ENCODE measurements at places on chromosomes 2 and 18. TPM values are rescaled to one million over a fixed set of nuclear protein-coding genes. Genes with fewer than 3 reads are reported as not detected.

DNA sequence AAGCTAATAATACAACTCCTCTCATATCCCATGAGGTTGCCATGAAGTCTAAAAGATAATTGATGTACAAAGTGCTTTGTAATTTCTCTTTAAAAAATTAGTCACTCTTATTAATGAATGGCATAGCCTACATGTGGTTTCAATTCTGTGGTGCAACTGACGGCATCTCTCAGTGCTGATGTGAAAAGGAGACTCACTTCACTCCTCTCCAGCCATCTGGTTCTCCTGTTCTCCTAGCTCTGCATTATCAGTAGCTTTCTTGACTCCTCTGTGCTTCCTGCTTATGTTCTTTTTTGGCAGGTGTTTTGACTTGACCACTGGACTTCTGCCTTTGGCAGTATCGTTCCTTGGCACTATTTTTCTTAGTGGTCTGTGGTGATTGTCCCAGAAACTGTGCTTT, 134.9 kb upstream of the ZFP36L2 start:
- no peak for DNase-seq

DNA sequence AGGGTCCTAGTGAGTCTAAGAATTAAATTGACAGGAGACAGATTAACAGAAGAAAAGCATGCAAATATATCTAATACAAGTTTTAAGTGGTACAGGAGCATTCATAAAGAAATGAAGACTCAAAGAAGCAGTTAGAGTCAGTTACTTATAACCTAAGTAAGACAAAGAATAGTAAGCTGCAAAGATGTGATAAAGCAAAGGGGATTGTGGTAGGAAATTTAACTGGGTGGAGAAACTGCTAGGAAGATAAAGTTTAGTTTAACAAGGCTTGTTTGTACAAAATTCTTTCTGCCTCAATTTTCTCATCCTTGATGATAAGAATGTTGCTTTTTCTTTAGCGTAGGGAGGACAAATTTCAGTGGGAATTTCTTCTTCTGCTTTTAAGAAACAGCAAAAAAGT, 35.5 kb upstream of the ST6GAL2 start:
- no peak for DNase-seq

GRCh38 chr2:164620873-164621763, at the start of gene GRB14:
GRB14 (minus strand) TSS chr2:164621482; CDS start chr2:164621309, 173 bp downstream.
- no peak for DNase-seq

DNA sequence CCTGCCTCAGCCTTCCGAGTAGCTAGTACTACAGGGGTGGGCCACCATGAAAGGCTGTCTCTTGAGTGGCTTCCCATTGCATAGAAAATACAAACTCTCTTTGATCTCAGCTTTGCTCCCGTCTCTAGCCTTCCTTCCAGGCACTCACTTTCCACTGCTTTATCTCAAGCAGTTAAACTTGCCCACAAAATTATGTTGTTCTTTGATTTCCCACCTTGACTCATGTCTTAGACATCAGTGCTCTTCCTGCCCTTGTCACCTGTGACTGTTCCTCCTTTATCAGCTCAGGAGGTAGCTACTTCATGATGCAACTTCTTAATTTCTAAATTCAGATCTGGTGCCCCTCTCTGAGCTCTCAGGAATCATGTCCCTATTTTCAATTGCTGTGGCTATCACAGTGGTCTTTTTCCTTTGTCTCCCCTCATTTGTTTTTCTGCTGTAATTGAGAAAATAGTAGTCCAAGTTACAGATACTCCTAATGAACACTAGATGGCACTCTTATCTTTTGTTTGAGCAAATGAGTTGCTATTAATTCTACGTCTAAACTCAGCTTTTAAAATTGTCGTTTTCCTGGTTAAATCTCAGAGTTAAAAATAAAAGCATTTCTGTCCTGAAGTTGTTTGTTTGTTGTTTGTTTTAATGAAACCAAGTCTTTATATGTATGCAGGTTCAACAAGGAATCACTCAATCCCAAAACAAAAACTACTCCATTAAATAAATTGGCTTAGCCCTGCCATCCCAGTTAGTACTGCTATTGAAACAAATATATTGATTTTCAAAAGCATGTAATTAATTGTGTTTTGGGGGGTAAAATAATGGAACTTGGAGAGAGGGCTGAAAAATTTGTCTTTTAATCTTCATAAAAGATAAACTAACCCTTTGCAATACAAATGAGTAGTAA, 46.9 kb upstream of the GREB1L start:
- DNase-seq, result no peak

- DNase-seq, result no peak
These were observed 23.6 kb upstream of the CATIP start for GRCh38 chr2:218332920-218333645.

- no peak for DNase-seq
These were observed 78.8 kb upstream of the GAREM1 start for GRCh38 chr18:32549248-32550110.

DNA sequence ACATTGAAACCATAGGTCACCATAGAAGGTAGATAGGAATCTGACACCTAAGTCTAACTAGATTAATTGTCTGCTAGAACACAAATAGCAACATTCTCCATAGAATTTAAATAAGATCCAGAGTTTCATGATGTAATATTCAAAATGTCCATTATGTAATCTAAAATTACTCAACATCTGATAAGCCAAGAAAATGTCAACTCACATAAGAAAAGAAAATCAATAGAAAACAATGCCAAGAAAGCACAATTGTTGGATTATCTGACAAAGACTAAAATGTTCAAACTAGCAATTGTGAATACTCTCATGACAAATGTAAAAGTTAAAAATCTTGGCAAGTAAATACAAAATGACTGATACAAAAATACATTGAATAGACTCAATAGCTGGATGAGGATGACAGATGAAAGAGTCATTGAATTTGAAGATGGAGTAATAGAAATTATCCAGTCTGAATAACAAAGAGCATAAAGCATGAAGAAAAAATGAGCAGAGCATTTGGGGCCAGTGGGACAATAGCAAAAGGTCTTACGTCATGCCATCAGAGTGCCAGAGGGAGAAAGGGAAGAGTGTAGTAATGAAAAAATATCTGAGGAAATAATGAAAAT, 358.6 kb downstream of the METTL4 start:
- no peak for DNase-seq

- DNase-seq, result no peak
These were observed 2.4 kb downstream of the GAREM1 start for GRCh38 chr18:32468147-32468845.

- DNase-seq, result no peak
These were observed 1.9 kb upstream of the ODC1 start for GRCh38 chr2:10449838-10450691.

- DNase-seq, result no peak
These were observed 63.0 kb downstream of the ADNP2 start for GRCh38 chr18:80172056-80172455.

- no peak for DNase-seq
These were observed 371.7 kb upstream of the RND3 start for GRCh38 chr2:150859162-150859561.

DNA sequence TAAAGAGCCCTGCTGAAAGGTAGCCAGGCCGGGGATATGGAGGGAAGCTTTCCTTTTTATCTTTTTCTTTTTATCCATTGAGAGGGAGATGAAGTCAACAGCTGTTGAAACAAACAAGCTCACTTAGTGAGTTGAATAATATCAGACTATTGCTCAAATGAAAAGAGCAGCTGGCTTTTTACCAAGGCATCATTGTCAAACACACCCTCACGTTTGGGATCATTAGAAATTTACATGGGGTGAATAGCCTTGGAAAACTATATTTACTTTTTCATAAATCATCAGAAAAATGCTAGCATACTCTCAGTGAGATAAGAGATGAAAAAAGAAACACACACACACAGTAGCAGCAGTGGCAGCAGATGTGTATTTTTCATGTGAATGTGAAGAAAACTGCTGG, 71.5 kb upstream of the HNMT start:
- DNase-seq, result no peak

DNA sequence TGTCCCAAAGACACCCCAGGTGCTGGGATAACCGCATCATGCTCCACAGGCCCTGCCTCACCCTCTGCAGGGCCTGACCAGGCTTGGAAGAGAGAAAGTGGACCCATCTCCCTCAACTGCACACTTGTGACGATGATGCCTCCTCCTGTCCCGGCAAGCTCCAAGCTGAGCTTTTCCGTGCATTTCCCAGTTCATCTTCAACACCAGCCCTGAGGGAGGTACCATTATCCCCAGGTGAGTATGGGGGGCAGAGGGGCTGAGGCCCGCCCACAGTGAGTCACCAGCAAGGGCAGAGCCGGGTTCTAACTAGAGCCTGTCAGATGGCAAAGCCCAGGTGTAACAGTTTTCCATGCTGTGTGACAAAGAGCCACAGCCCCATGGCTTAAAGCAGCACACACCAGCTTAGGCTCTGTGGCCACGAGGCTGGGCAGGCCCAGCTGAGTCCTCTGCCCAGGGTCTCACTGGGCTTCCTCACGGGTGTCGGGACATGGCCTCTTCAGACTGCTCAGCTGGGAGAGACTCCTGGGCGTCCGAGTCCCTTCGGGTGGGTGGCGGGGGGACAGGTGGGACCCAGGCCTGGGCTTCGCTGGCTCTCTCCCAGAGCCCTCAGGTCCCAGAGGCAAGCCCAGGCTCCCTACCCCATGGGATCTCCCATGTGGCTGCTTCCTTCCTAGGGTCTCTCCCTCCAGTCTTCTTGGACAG, 108.4 kb upstream of the OTOS start:
- DNase-seq, result no peak

DNA sequence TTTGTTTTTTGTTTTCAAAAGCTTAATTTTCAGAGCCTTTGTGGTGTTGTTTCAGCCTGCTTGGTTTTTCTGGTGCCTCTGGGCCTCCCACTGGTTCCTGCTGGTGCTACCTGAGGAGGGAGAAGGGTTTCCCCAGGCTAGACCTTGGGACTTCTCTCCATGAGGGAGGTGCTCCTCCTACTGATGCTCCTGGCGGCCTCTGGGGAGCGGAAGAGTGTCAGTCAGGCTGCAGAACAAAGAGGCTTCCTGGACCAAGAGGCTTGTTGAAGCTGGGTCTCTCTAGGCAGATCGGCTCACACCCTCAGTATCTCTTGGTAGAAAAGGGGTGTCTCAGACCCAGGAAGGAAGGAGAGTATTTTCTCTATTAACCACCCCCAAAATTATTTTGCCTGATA, 32.2 kb downstream of the RFX8 start:
- no peak for DNase-seq

GRCh38 chr18:58038063-58038462, 6.0 kb upstream of the NEDD4L start:
- no peak for DNase-seq

FEV gene
- not detected for total RNA-seq

TSPYL6 gene
- total RNA-seq, result not detected

TUBA3D gene
- not detected for total RNA-seq

VWC2L gene
- not detected for total RNA-seq

CRYBA2 gene
- not detected for total RNA-seq

CROCC2 gene
- total RNA-seq, result not detected

ALPI gene
- total RNA-seq, result not detected

EIPR1 gene
- total RNA-seq, result 46.9 TPM

Measured in natural killer cell treated with Interleukin-12 subunit alpha and Interleukin-12 subunit beta and Interleukin-15 and Interleukin-18, amount 100 ng/mL, for 72 hours (primary cell).